ENCODE measurements at places on chromosomes 3 and 15. TPM values are rescaled to one million over a fixed set of nuclear protein-coding genes. Genes with fewer than 3 reads are reported as not detected.

GRCh38 chr3:89622063-89622700 lies 514.8 kb downstream of the EPHA3 start:
- H3K4me1 ChIP-seq = no peaks in the 10 kb centered on the region
- no peak overlapping the region for H3K27ac ChIP-seq
- H3K27me3 ChIP-seq = no peaks in the 10 kb centered on the region
- no peaks in the 10 kb centered on the region for H3K36me3 ChIP-seq
- no peak overlapping the region for H3K4me3 ChIP-seq

- H3K4me3 ChIP-seq = no peak overlapping the region
- H3K27me3 ChIP-seq = no peaks in the 10 kb centered on the region
- H3K4me1 ChIP-seq = peaks cover 27% of the 10 kb centered on the region
- H3K27ac ChIP-seq = no peak overlapping the region
- no peak for DNase-seq
Observed at GRCh38 chr15:63025460-63025859, 17.1 kb upstream of the TPM1 start.

The GPR176 gene
- 88.0 TPM for total RNA-seq

The TMEM207 gene
- not detected for total RNA-seq

DNA sequence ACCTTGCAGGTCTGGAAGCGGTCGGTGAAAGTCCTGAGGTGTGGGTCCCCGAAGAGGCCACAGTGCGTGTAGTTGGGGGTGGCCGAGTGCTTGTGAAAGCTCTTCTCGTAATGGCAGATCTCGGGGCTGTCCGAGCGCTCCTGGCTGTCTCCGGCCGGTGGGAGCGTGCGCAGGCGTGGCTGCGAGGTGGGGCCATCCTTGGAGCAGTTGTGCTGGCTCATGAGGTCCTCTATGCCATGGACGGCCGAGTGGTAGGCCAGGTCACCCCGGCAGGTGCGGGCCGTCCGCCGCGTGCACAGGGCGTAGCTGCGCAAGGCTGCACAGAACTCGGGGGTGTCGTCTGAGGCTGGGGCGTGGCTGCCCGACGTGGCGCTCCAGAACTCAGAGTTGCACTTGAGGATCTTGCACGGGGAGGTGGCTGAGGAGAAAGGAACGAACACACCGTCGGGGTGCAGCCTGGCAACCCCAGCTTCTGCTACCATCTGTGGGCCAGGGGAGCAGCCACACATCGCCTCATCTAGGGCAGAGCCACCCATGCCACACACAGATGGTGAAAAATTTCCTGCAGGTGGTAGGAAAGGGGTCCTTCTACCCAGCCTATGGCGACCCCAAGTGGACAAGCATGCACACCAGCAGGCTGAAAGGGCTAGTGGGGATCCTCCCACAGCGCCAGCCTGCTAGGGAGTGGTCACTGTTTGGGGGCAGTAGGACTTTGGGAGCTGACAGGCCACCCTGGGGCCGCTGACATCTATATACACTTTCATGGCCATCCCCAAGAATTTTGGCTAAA lies 36.7 kb downstream of the RGMA start:
- no peaks in the 10 kb centered on the region for H3K27me3 ChIP-seq
- H3K4me3 ChIP-seq = no peak overlapping the region
- H3K36me3 ChIP-seq = peaks cover 28% of the 10 kb centered on the region
- DNase-seq = no peak
- H3K4me1 ChIP-seq = peaks cover 4% of the 10 kb centered on the region

DNA sequence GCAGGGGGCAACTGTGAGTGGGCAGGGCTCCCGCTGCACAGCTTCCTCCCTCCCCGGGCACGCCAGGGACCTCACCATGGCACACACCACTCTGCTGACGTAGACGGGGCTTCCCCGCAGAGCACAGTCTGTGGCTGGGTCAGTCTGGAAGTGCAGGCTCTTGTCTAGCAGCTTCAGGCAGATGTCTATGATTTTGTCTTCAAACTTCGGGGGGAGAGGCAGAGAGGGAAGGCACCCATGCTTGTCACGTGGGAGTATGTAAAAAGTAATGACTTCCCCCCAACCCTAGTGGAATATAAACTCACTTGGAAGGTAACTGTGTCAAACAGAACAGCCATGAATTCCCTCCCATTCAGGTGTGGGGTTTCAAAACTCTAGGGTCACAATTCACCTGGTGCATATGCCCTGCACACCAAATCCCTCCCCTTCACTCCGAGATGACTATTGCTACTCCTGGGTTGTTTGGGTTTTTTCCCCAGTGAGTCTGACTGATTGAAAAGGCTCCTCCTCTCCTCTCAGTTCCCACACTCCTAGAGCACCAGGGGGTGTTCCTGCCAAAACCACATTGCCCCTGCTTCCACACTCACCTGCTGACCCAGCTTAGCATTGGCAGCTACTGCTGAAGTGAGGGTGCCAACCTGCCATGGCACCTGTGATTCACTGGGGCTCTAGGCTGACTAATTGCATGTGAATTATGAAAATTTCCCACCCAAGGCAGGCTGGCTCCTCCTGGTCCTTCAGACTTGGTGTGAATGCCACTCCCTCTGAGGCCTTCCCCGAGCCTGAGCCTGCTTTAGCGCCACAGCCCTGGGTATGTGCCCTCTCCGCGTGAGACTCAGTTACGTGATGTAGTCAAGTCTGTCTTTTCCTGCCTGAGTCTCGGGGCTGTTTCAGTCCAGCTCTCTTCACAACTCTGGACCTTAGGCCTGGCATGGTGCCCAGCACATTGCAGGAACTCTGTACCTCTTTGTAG lies 13.0 kb downstream of the TGM5 start:
- H3K36me3 ChIP-seq = no peaks in the 10 kb centered on the region
- no peak overlapping the region for H3K27ac ChIP-seq
- no peak for DNase-seq
- no peak overlapping the region for H3K4me3 ChIP-seq
- no peaks in the 10 kb centered on the region for H3K27me3 ChIP-seq

GRCh38 chr15:29044503-29044901 lies 158.7 kb downstream of the APBA2 start:
- H3K27ac ChIP-seq = no peak overlapping the region
- H3K4me3 ChIP-seq = no peak overlapping the region
- no peaks in the 10 kb centered on the region for H3K27me3 ChIP-seq
- H3K4me1 ChIP-seq = peaks cover 15% of the 10 kb centered on the region
- no peaks in the 10 kb centered on the region for H3K36me3 ChIP-seq
- no peak for DNase-seq

GRCh38 chr15:64961013-64961412 lies 28.7 kb downstream of the SPG21 start:
- no peaks in the 10 kb centered on the region for H3K27me3 ChIP-seq
- H3K27ac ChIP-seq = no peak overlapping the region
- H3K4me1 ChIP-seq = no peaks in the 10 kb centered on the region
- peaks cover 73% of the 10 kb centered on the region for H3K36me3 ChIP-seq

DNA sequence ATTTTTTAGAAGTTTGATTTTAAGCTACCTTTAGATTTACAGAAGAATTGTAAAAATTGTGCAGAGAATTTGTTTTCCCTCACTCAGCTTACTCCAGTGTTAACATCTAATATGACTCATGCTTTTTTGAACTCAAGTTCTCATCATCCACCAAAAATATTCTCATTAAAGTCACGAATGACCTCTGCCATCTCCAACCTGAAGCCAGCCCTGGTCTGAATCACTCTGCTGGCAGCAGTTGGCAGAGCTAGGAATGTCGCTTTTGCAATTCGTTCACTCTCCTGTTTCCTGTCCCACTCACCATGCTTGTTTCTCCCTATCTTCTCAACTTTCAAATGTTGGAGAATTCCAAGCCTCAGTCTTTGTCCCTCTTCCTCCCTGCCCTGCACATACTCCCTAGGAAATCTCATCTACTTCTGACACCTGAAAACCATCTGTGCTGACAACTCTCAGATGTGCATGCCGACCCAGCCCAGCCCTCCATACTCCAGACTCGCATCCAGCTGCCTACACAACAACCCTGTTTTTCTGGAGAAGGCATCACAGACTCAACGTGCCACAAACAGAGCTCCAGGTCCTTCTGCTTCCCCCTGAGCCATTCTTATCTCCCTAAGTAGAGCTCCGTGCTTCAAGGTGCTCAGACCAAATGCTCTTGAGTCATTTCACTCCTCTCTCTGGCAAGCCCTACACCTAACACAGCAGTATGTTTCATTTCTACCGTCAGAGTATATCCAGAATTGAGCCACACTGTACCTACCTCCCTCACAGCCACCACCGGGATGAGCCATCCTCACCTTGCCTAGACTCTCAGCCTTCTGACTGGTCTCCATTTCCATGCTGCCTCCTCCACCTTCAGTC lies 24.9 kb downstream of the PRR23E start:
- no peak overlapping the region for H3K27ac ChIP-seq
- H3K27me3 ChIP-seq = no peaks in the 10 kb centered on the region
- no peak for DNase-seq
- H3K36me3 ChIP-seq = no peaks in the 10 kb centered on the region

- H3K27ac ChIP-seq = no peak overlapping the region
- no peaks in the 10 kb centered on the region for H3K27me3 ChIP-seq
- DNase-seq = no peak
- H3K36me3 ChIP-seq = peaks cover 2% of the 10 kb centered on the region
- H3K4me1 ChIP-seq = no peaks in the 10 kb centered on the region
Observed at GRCh38 chr3:138253609-138254008, 66.5 kb downstream of the ARMC8 start.

- H3K27me3 ChIP-seq = no peaks in the 10 kb centered on the region
- no peaks in the 10 kb centered on the region for H3K36me3 ChIP-seq
- H3K27ac ChIP-seq = no peak overlapping the region
- peak overlapping the region; percentile 99 for H3K4me3 ChIP-seq
Observed at GRCh38 chr15:52566889-52567288, 1.9 kb downstream of the ARPP19 start.

DNA sequence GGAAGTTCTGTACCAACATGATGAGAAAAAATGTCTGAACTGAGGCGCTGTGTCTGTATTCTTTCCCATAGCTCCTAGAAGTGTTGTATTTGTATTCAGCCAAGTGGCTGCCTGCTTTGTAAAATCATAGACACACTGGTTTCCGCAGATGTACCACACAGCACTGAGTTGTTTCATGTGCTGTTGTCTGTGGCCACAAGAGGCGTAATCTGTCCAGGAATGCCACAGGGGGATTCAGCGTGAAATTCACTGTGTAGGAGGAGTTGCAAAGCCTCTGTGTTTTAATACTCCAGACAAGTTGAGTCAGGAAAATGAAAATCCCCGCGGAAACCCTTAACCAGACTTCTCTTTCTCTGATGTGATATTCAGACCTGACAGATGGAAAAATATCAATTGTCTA lies 462.2 kb downstream of the NSUN3 start:
- H3K36me3 ChIP-seq = no peaks in the 10 kb centered on the region
- no peak for DNase-seq
- H3K4me1 ChIP-seq = no peaks in the 10 kb centered on the region

DNA sequence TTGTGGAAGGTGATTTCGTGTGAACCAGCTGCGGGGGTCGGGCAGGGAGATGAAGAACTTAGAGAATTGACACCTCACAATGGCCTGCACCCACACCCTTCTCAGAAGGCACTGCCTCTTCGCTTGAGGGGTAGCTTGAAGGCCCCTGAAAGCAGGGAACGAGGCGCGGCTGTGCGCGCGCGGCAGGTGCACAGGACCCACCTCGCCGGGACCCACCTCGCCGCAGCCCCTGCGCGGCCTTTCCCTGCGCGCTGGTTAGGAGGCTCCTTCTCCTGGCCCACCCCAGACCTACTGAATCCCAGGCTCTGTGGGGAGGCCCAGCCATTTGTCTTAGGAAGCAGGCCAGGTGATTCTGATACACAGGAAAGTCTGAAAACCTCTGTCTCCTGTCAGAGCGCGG lies 46.2 kb upstream of the ATP10A start:
- no peak overlapping the region for H3K27ac ChIP-seq
- H3K4me3 ChIP-seq = no peak overlapping the region
- H3K4me1 ChIP-seq = no peaks in the 10 kb centered on the region
- DNase-seq = no peak

The LRRC2 gene
- total RNA-seq = under 0.01 TPM

- no peaks in the 10 kb centered on the region for H3K27me3 ChIP-seq
- H3K27ac ChIP-seq = no peak overlapping the region
- no peak for DNase-seq
- H3K4me3 ChIP-seq = peak overlapping the region; percentile 54
- no peaks in the 10 kb centered on the region for H3K4me1 ChIP-seq
Observed at GRCh38 chr15:43293432-43293831, 26.7 kb upstream of the TGM5 start.

DNA sequence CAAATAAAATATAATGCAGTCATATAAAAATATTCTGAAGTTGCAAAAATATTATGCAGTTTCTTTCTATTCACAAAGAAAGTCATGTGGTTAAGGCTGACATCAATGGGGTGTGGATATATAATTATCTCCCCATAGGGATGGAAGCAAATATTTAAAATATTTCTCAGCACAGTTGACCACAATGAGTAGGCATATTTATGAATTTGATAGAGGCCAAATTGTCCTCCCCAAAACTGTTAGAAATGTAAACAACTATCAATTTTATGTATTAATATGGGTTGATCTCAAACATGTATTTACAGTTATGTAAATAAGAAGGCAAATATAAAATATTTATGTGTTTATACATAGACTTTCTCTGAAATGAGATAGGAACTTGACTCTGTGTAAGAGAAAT lies 246.0 kb upstream of the CBLB start:
- H3K36me3 ChIP-seq = no peaks in the 10 kb centered on the region
- H3K27me3 ChIP-seq = no peaks in the 10 kb centered on the region
- H3K4me3 ChIP-seq = no peak overlapping the region
- H3K27ac ChIP-seq = no peak overlapping the region

The PXK gene
- total RNA-seq = 22.1 TPM

The NR2E3 gene
- total RNA-seq = 0.92 TPM

- H3K27me3 ChIP-seq = no peaks in the 10 kb centered on the region
- no peaks in the 10 kb centered on the region for H3K4me1 ChIP-seq
- no peak for DNase-seq
- H3K4me3 ChIP-seq = no peak overlapping the region
Observed at GRCh38 chr3:56612146-56612545, 55.2 kb downstream of the CCDC66 start.

GRCh38 chr15:33135355-33135781 lies 59.1 kb downstream of the FMN1 start:
- no peak for DNase-seq
- no peaks in the 10 kb centered on the region for H3K27me3 ChIP-seq
- H3K27ac ChIP-seq = no peak overlapping the region
- no peaks in the 10 kb centered on the region for H3K4me1 ChIP-seq
- no peak overlapping the region for H3K4me3 ChIP-seq

DNA sequence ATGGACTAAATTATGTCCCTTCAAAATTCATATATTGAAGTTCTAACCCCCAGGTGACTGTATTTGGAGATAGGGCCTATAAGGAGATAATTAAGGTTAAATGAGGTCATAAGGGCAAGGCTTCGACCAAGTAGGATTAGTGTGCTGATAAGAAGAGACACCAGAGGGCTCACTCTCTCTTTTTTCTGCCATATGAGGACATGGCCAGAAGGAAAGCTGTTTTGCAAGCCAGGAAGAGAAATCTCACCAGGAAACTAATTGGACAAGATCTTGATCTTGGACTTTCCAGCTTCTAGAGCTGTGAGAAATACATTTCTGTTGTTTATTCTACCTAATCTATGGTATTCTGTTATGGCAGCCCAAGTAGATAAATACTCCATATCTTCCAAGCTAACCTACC lies 503.6 kb upstream of the NAALADL2 start:
- H3K27ac ChIP-seq = no peak overlapping the region
- no peaks in the 10 kb centered on the region for H3K27me3 ChIP-seq
- H3K36me3 ChIP-seq = no peaks in the 10 kb centered on the region
- no peaks in the 10 kb centered on the region for H3K4me1 ChIP-seq
